Small intestine (tissue), 16 donors: ENCODE measurements at places on chromosomes 4 and X.
A peak's percentile ranks its signal among the peaks of the same experiment; 100 is the strongest.

DNA sequence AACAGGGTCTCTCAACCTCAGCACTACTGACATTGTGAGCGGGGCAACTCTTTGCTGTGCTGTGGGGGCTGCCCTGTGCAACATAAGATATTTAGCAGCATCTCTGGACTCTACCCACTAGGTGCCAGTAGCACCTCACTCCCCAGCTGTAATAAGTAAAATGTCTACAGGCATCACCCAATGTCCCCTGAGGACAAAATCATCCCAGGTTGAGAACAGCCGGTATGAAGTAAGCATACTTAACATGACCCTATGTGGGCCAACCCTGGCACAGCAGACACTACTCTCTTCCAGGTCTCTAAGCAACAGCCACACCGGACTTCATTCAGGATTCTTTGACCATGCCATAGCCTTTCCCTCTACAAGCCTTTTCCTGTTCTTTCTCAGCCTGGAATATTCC lies 10.5 kb upstream of the MGST2 start:
- peak; percentile 30 for DNase-seq

GRCh38 chr4:118816538-118817177 lies 19.3 kb downstream of the SEC24D start:
- no peak for DNase-seq

- peak; percentile 96 for DNase-seq
Observed at GRCh38 chr4:105624530-105624929, 72.1 kb downstream of the ARHGEF38 start.

- no peak for DNase-seq
Observed at GRCh38 chr4:88005076-88005475, 2.4 kb upstream of the PKD2 start.

DNA sequence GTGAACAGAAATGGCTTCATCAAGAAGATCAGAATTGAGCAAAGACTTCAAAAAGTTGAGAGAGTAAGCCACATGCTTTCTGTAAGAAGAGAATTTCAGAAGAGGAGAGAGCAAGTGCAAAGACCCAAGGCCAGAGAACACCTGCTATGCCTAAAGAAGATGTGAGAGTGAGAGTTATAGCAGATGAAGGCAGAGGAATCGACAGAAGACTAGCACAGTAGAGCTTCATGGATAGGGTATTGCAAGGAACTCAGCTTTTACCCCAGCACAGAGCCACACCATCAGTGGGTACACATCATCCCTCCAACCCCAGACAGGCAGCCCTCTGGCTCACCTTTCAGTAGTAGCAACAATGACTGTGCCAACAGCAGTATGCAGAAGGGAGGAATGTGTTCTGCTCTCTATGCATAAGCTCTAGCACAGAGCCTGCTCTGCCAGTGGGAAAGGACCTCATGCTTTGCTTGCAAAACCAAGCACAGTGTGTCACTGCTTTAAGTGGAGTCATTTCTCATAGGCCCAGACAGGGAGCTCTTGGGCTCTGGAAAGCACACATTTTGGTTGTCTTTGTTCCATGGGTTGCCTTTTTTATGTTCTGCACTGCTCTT lies 318.6 kb downstream of the NAF1 start:
- DNase-seq: no peak

- no peak for DNase-seq
Observed at GRCh38 chrX:7704205-7704604, 138.8 kb upstream of the VCX start.

DNA sequence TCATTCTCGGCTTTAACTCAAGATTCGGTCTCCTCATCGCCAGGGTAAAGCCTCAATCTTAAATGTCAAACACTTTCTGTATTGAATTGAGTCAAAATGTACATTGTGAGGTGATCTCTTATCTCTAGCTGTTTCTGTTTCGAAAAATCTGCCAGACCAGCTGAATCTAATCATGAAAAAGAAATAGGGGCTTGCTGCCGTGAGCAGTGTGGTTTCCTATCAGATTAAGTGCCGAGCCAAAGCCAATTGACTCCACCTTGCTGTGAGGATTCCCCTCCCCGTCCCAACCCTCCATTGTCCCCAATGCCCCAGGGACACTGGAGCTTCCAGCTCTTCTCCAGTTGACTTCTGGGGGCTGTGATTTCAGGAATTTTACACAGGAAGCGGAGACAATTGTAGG lies 12.5 kb upstream of the CRLF2 start:
- DNase-seq: no peak

GRCh38 chrX:99603091-99603814 lies 806.8 kb downstream of the PCDH19 start:
- DNase-seq: no peak

- no peak for DNase-seq
Observed at GRCh38 chrX:84467898-84468297, 34.4 kb downstream of the HDX start.

- DNase-seq: no peak
Observed at GRCh38 chr4:38822748-38823303, 18.2 kb upstream of the TLR1 start.

GRCh38 chr4:7186031-7186430 lies 6.3 kb upstream of the SORCS2 start:
- peak; percentile 45 for DNase-seq

- peak; percentile 64 for DNase-seq
Observed at GRCh38 chr4:158729716-158730559, 6.7 kb upstream of the PPID start.

- no peak for DNase-seq
Observed at GRCh38 chr4:42627885-42628646, 28.8 kb downstream of the ATP8A1 start.

DNA sequence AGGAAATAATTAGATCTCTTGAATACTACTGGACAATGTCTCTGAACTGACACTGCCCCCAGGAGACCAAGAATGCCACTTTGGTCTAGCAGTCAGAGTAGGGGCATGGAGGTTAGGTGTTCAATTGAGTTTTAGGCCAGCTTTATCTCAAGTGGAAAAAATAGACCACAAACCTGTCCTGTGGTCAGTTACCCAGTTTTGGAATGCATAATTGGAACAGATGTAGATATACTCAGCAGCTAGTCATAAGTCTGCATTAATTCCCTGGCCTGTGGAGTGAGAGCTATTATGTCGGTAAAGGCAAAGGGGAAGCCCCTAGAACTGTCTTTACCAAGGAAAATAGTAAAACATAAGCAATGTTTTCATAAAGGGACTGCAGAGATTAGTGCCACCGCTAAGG lies 587.7 kb downstream of the GLUD2 start:
- DNase-seq: no peak

GRCh38 chr4:32427566-32427965 lies 1707.4 kb downstream of the PCDH7 start:
- DNase-seq: no peak

GRCh38 chrX:28997706-28998463 lies 410.6 kb downstream of the IL1RAPL1 start:
- DNase-seq: peak; percentile 5

DNA sequence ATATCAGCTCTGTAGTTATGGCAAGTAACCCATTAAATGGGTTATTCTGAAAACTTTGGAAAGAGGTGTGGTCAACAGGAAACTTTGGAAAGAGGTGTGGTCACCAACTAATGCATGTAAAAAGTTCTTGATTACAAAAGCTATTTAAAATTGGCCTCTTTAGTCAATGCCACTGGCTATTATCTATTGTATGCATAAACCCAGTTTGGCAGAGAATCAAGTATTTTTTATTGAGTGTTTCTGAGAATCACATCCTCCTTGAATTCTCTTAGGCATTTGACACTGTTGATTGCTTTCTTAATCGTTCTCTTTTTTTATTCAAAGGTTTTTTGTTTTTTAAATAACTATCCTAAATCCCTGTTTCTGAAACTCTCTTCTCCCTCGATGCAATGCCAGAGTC lies 7.5 kb downstream of the P2RY4 start:
- no peak for DNase-seq

DNA sequence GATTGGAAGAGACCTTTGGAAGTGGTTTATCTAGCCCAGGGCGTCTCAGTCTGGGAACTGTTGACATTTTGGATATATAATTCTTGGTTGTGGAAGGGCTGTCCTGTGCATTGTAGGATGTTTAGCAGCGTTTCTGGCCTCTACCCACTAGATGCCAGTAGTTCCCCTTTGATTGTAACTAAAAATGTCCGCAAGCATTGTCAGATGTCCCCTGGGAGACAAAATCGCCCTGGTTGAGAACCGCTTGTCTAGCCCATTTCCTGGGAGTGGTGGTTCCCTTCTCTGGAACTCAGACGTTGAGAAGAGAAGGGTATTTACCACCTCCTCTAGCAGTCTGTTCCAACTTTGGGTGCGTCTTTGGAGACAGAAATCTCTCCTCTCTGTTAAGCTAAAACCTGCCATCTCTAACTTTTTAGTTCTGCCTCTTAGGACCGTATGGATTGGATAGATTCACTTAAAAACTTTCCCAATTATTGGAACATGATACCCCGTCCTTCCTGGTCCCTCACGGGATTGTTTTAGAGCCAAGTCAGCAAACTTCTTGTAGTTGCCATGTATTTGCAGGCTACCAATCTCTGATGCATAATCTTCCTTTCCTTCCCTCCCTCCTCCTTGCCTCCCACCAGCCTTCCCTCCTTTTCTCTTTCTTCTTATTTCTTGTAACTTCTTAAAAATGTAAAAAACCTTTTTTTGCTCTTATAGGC lies 13.9 kb downstream of the TMEM165 start:
- no peak for DNase-seq

DNA sequence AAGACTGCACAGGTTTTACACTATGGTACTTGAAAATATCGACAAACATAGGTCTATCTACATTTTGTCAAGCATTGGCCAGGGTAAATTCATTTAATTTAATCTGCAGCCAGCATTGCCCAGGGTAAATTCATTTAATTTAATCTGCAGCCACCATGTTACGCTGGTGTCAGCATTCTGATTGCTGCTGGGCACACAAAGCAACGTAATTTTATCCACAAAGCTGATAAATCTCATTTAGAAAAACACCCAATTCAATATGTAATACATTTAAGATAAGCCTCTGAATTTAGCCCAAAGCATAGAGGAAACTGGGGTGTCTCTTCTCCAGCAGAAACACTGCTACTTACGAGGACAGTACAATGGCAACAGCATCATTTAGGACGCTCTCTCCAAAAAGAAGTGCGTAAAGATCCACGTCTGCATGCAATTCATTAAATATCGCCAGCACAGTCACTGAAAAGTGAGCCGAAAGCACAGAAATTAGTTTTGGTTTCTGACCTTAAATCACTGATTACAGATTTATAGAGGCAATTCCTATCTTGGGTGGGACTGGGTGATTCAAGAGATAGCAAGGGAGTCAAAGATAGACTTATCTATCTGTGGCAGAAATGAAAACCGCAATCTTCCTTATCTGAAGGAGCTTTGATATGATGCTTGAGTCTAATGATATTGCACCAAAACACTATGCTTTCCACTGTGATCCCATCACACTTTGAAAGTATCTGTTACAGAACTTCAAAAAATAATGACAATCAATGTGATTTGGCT lies 88.8 kb downstream of the CHST7 start:
- DNase-seq: no peak

- DNase-seq: no peak
Observed at GRCh38 chr4:160928482-160928881, 1235.3 kb downstream of the FSTL5 start.

DNA sequence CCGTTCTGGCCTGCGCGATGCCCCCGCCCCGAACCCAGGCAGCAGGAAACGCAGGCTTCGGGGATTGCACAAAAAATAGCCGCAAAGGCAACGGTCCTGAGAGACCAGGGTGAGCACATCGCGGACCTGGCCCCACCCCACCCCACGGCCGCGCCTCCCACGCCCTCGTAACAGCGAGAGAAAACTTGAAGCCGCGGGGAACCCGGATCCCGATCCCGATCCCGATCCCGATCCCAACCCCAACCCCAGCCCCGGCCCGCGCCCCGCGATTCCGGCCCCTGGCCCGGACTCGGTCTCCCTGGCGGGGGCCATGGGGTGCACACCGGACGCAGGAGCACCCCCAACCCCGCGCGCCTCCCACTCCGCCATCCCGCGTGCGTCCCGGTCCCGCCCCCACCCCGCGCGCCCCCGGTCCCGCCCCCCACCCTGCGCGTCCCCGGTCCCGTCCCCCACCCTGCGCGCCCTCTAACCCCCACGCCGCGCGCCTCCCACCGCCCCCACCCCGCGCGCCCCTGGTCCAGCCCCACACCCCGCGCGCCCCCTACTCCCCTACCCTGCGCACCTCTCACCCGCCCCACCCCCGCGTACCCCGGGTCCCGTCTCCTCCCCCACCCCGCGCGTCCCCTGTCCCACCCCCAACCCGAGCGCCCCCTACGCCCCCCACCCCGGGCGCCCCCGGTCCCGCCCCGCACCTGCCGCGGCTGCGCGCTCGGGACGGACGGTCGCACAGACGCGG lies 29.0 kb downstream of the NOP14 start:
- peak; percentile 45 for DNase-seq

- peak; percentile 89 for DNase-seq
Observed at GRCh38 chr4:145679991-145680455, at the start of gene C4orf51. Gene C4orf51, plus strand, starts transcription at chr4:145680146. Its CDS starts 58 bp downstream, at chr4:145680204.

- no peak for DNase-seq
Observed at GRCh38 chr4:8700531-8700930, 108.0 kb downstream of the CPZ start.

- no peak for DNase-seq
Observed at GRCh38 chr4:53593765-53594164, 2.5 kb upstream of the LNX1 start.

- no peak for DNase-seq
Observed at GRCh38 chr4:168551945-168552695, 55.3 kb downstream of the PALLD start.

DNA sequence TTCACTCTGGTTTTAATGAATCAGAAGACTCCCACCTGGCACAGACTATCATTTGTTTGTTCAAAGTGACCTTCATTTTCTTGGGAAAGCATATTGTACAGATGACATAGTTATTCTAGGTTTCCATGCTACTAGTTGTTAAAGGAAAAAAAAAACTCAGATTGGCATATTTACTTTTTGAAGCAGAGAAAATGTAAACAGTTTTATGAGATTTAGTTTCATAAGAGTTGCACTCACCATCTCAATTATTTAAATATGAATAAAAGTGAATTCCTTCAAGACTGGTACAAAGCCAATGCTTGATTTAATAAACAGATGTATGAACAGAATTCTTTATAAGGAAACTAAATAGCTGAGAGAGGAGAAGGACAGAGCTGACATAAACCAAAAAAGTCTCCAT lies 280.3 kb upstream of the UGT8 start:
- DNase-seq: no peak

DNA sequence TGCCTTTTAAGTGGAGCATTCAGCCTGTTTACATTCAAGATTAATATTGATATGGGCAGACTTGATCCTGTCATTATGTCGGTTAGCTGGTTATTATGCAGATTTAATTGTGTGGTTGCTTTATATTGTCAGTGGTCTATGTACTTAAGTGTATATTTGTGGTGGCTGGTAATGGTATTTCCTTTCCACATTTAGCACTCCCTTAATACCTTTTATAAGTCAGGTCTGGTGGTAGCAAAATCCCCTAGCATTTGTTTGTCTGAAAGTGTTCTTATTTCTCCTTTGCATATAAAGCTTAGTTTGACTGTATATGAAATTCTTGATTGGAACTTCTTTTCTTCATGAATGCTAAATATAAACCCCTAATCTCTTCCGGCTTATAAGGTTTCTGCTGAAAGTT lies 403.7 kb upstream of the EPHA5 start:
- DNase-seq: no peak

GRCh38 chrX:105190252-105190853 lies 30.1 kb downstream of the TEX13A start:
- peak; percentile 20 for DNase-seq

- no peak for DNase-seq
Observed at GRCh38 chrX:48683411-48683982, at the start of gene WAS. Gene WAS, plus strand, starts transcription at chrX:48683799. Its CDS starts 55 bp downstream, at chrX:48683854.

- no peak for DNase-seq
Observed at GRCh38 chr4:173317004-173317403, 17.2 kb downstream of the HMGB2 start.
